Right kidney (tissue), 9 donors: ENCODE measurements at places on chromosomes 6 and 20.
A peak's percentile ranks its signal among the peaks of the same experiment; 100 is the strongest.

DNA sequence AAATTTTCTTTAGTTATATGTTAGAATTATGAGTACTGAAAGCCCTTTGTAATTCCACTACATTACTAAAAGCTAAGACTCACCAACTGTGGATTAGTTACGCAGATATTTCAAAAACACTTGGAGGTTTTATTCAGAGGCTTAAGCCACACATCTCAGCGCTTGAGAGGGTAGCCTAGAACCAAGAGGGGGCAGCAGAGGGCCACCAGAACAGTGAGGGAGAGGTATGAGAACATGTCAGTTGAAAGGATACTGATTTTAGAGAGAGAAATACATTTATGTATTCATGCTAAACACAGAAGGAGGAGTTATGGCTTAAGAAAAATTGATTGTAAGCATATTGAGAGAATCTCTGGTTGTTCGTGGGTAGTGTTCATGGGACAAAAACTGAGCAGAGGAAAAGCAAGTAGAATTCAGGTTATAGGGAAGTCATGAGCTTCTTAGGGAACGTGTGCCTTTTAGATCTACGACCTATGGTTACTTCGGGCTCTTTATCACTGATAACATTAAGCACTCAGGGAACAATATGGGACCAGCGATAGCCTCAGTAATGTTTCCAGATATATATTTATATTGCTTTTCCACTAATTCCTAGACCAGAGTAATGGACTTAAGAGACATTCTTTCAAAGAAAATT lies 20.4 kb upstream of the SERINC1 start:
- DNase-seq, result peak; percentile 17

- DNase-seq, result no peak
Observed at GRCh38 chr6:170097505-170098427, 193.1 kb downstream of the DLL1 start.

GRCh38 chr6:2148748-2149147 lies 96.7 kb downstream of the GMDS start:
- DNase-seq, result no peak

DNA sequence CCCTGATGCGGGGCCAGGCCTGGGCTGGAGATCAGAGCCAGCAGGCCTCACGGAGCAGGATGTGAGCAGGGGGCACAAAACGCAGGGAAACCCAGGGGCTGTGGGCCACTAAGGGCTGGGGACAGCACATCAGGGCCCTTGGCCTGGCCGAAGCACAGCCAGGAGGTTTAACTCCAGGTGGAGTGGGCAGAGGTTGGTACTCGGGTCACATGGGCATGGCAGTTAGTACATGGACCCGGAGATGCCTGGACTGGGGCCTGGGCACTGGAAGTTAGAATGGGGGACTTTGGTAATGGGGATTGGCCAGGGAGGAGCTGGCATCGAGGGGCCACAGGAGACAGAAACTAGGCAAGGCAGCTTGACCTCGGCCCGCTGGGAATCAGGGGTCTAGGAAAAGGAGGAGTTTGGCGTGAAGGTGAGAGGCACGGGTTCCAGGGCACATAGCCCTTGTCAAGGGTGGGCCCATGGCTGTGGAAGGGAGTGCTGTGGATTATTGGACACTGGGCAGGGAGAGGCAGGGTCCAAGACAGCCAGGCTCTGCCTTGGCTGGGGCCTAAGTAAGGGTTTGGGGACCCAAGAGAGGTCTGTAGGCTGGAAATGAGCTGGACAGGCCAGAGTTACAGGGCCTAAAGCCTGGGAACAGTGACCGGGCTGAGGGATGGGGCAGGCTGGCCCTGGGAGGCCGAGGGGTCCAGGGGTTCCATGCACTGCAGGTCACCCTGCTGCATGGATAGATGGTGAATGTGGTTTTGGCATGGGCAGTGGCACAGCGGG lies 41.6 kb upstream of the CD93 start:
- DNase-seq, result no peak

GRCh38 chr6:161031721-161032495 lies 40.3 kb downstream of the MAP3K4 start:
- no peak for DNase-seq

- DNase-seq, result no peak
Observed at GRCh38 chr6:133891927-133892812, 3.3 kb downstream of the TCF21 start.

DNA sequence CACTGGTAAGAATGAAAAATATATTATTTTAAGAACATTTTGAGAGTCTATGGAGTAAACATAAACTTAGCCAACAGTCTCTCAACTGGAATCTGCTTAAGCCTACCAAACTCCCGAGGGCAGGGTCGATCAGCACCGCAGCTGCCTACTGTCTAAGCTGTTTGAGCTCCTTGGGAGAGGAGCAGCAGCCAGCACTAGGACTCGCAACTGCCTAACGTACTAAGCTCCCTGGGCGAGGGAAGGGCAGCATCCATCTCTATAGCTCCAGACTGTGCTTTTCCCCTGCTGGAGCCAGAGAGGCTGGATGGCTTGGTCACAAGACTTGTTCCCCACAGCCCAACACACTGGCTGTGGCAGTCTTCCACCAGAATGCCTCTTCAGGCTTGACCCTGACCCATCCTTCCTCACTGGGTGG lies 96.4 kb downstream of the MOXD1 start:
- DNase-seq, result no peak

DNA sequence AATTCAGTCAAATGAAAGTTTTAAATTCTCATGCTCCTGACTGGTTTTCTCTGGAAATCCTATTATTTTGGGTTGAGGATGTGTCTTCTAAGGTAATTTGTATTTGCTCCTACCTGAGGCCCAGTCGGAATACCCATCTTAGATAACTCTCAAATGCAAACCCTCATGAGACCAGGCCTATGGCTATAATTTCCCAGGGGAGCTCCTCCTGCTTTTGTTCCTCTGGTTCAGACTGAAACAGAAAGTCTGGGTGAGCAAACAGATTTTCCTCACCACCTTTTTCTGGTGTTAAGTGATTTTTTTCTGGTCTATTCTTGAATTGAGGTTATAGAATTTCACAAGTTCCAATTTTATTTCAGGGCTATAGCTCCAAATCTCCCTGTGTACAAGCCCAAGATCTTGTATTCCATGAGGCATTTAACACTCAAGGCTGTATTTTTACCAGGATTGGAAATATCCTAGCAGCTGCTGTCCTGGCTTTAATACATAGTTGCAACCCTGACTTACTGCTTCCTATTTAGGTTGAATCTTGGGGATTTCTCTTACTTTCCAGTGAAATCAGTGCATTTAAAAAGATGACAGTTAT lies 169.1 kb upstream of the PTCHD4 start:
- DNase-seq, result no peak

- no peak for DNase-seq
Observed at GRCh38 chr6:5205035-5205507, 55.7 kb downstream of the LYRM4 start.

DNA sequence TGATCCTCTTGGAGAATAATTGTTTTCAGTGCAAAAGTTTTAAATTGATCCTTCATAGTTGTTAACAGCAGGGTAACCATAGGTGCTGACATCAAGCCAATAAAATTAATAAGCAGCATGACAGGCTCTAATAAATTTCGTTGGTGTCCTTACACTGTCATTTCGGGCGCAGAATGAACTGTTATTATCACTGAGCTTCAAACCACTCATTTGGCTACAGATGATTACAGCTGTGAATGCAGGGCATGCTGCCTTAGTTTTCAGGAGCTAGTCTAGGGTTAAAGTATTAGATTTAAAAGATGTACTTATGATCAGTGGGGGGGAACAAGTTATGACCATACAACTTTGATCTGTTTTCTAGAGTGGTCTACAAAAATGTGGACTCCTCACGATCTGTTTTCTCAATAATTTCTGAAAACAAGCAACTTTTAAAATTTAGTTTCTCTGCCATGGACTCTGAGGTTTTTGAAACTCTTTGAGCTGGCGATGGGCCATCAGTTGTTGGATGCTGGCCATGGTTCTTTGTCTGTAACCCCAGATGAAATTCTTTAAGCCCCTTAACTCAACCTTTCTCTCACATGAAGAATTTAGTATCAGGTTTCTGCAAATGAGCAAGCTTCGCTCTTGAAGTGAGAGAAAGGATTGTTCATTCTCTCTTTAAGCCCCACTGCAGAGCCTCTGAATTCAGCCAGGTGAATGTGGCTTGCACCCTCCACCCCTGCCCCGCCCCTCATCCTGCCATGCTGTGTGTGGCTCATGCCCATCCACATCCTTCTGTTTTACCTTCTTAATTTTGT lies 99.1 kb upstream of the MTHFD1L start:
- DNase-seq, result no peak

DNA sequence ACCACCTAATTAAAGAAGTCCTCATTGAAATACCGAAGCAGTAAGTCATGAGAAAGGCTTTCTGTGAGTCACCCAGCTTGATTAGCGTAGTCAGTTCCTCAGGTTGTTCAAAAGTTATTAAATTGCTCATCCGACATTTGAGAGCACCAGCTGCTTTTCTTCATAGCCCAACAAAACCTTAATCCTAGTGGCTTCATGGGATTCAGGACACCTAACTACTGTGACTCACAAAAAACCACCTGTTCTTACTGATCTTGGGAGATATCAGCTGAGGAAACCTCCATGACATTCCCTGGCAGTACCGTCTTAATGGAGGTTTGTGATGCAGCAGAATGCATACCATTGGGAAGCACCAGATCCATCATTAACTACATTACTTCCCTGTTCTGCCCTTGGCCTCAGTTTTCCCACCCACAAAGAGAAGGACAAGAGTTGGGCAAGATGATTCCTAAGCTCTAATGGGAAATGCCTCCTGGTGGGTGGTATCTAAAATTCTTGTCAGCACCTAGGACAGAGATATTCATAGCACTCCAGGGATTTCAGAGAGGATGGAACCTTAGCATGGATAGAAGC lies 103.8 kb downstream of the KHDC1L start:
- DNase-seq, result no peak

GRCh38 chr6:39973661-39974060 lies 39.4 kb upstream of the MOCS1 start:
- no peak for DNase-seq

DNA sequence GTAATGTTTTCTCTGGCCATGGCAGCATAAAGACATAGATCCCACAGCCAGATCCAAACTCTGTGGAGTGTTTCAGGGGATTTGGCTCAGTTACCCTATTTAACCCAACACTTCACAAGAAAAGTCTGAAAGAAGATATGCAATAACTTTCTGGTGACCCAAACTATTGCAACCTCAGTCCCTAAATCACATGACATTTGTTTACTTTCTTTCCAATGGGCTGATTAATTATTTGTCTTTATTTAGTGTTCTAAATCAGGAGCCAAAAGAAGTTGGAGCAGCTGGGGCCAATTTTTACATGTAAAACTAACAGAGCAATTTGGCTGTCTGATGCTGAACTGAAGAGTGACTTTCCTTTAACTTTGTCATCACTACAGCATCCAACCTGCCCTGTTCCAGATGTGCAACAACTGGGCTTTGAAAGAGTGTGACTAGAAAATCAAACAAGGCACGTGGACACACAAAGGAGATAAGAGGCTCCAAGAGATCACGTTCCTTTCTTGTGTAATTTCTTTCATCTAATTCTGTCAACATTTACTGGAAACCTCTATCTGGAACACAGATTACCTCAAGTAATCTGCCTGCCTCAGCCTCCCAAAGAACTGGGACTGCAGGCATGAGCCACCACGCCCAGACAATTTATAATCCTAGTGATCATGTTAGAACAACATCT lies 90.8 kb downstream of the TRMT11 start:
- DNase-seq, result no peak

GRCh38 chr20:58086763-58087561 lies 141.5 kb downstream of the ANKRD60 start:
- no peak for DNase-seq

DNA sequence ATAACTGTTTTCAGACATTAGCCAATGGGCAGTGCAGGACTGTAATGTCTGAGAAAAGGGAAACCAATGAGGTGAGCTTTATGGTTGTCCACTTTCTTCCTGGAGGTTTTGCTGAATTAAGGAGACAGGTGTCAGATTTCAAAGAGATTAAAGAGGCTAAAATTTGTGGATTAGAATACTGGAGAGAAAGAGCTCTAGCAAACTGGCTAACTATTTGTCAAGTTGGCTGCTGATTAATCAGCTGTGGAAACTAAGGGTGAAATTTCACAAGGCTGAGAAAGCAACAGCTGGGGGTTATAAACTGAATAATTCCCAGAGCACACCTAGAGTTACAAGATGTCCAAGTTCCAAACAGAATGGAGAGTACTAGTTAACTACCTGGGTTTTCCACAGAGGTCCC lies 198.9 kb downstream of the TBC1D32 start:
- DNase-seq, result no peak

GRCh38 chr6:126824226-126824625 lies 294.2 kb upstream of the RSPO3 start:
- DNase-seq, result no peak

GRCh38 chr20:5784735-5785134 lies 34.5 kb downstream of the SHLD1 start:
- DNase-seq, result no peak

DNA sequence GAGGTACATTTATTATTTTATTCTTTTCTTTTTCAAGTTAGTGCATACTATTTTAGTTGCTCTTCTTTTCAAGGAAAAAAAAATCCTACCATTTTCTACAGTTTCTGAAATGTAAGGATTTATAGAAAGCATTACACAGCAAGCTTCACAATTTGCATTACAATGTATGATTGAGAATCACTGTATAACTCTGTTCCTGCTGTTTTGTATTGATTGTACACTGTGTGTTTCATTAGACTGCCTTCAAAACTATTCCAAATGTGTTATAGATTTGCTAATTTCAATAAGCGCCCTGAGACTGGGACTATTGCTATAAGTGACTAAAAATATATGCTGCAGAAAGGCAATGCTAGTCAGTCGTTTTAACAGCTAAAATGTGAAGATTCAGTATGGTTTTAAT lies 479.7 kb upstream of the EYS start:
- no peak for DNase-seq
